ENCODE measurements at places on chromosomes 7 and 10.

DNA sequence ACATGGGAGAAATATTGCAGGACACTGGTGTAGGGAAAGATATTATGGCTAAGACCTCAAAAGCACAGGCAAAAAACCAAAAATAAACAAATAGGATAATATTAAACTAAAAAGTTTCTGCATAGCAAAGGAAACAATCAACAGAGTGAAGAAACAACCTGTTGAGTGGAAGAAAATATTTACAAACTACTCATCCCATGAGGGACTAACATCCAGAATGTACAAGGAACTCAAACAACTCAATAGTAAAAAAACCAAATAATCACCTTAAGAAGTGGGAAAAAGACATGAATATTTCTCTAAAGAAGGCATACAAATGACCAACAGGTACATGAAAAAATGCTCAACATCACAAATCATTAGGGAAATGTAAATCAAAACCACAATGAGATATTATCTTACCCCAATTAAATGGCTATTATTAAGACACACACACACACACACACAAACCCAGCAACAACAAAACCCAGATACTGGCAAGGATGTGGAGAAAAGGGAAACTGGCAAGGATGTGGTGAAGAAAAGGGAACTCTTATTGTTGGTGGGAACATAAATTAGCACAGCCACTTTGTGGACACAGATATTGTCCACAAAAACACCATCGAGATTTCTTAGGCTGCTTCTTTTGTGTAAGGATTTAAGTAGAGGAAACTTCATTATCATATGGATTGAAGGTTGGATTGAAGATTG lies 9.8 kb upstream of the RAB18 start:
- DNase-seq = no peak

DNA sequence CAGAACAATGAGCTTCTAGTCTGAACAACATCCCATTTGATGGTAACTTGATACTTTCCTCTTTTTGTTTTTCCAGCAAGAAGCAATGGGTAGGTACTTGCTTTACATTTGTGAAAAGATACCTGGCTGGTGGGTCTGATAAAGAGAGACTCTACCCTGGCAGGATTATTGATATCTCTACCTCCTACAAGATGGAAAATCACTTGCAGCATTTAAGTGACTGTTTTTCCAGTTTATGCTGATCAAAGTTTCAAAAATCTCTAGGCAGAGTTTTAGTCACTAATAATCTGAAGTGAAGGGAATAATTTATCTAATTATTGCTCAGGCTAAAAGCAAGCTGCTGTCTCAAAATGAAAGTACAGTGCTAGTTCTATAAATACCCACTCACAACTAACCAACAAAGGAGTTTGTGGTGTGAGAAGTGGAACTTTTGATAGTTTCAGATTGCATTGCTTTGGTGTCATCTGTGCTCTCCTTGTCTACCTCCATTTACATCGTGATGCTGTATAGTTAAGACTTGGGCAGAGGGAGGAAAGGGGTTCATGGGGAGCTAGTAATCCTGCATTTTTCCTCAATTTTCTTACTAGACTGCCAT lies 86.0 kb upstream of the ANKRD1 start:
- peak; percentile 38 for DNase-seq

DNA sequence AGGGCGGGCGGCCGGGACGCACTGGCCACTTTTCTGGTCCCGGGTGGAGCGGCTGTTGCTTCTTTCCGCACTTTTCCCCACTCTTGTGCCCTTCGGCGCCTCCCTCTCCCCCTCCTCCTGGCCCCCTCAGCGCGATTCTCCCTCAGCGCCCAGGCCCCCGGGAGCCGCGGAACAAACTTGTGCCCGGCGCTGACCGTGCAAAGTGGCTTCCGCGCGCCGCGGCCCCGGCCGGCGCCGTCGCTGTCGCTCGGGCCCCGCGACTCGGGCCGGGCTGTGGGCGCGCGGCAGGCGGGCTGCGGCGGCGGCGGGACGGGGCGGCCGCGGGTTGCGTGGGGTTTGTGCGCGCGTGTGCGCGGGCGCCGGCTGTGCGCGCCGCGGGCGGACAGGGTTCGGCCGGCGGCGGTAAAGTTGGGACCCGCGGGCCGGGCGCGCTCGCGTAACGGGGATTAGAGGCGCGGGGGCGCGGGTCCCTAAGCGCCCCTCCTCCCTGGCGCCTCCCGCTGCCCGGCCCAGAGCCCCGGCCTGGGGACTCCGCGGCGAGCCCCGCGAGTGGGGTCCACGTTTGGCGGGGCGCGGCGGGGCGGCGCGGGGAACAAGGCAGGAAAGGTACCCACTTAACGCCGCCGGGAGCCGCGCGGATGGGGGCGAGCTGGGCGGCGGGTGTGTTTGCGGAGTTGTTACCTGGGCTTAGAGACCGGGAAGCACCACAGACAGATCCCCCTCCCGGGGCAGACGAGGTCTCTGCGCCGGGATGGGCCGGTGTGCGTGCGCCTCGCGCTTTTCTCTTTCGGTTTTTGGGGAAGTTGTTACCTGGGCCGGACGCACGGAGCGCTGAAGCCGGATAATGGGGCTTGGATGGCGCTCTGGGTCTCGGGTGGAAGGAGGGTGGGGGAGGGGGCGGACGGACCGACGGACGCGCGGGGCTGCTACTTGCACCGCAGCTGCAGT lies 860 bp downstream of the ZEB1 start:
- DNase-seq = peak; percentile 38

- no peak for DNase-seq
Observed at GRCh38 chr7:152336754-152337368, 98.9 kb downstream of the KMT2C start.

DNA sequence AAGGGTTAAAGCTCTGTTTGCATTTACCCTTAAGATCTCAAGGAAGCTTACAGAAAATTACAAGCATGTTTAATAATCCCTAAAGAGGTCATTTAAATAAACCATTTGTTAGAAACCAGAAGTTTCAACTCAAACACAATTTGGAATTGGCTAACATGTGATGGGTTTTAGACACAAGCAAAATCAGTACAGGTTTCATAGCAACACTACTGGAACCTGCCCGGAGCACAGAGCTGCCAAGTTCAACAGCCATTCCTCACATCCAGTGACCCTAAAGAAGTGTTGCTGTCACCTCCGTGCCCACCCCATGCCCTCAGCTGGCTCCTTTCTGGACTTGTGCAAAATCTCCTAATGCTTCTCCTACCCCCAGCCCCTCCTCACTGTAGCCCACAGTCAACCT lies 338.8 kb upstream of the AUTS2 start:
- DNase-seq = no peak

DNA sequence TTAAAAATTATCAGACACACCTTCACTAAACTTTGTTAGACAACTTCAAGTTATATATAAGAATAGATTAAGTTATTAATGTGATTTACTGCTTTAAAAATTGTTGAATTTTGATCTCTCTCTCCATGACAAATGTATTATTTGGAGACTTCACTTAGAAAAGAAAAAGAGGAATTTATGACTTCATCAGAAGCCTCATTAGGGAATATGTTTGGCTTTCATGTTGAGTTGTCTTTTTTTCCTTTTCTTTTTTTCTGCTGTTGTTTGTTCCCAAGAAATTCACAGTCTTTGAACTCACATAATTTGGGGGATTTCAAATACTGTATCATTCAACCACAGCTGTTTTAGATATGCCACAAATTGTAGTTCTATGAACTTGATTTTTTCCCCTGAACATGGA lies 149.5 kb downstream of the PPP1R9A start:
- DNase-seq = no peak

GRCh38 chr10:10054466-10054865 lies 963.2 kb upstream of the CELF2 start:
- DNase-seq = no peak

DNA sequence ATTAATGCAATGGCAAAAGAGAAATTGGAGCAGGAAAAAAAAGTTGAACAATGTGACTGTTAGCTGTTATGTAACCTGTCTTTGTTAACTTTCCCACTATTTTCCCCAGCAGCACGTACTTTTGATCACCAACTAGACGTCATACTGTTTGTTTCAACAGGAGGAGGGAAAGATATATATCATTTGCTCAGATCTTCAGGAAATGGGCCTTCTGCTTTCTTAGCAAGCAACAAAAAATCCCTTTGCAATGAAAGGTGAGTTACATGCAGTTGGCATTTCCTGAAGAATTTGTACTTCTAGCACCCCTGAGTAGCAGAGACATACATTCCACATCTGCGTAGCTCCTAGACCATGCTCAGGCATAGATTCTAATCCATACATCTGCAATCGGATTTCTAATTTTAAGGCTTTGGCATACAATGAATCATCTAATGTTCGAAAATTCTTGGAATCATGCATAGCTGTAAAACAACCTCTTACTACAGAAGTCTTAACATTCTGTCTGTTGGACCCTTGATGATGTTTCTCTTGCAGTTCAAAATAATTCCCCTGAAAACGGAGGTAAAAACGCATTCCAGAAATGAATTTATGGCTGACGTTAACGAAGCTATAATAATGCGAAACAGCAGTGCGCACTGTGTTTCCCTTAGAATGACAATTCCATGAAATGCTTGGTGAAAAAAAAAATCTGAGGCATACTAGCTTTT lies 286.9 kb upstream of the MGMT start:
- DNase-seq = no peak

DNA sequence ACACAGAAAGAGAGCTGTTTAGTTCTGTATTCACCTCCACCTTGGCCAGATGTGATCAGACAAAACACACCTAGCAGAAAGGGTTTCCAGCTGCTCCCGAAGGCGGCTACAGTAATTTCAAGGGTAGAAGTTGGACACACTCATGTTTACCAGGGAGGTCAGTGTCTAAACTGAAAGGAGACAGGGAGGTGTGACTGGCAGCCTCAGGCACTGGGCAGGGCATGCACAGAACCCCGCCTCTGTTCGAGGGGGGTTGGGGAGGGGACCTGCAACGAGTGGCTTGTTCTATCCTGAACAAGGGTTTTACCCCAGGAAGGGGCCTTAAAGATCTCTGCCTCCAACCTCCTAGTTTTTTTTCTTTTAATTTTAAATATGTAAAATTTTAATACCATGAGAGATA lies 49.6 kb downstream of the BPGM start:
- DNase-seq = no peak

DNA sequence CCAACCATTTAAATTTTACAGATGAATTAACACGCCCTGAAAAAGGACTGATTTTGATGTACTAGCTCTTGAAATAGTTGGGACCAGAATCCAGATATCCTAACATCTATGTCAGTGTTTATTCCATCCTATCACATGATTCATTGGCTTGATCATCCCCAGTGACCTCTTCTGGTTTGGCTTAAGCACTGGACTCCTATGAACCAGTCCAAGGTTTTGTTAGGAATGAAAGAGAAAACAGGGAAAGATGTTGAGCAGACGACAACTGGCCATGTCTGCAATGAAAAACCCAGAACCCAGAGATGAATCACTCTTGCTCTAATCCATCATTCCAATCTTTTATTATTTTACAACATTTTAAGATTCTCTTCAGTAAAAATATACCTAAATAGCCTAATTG lies 1080.9 kb downstream of the SORCS1 start:
- DNase-seq = no peak

GRCh38 chr7:24436131-24436920 lies 136.9 kb upstream of the PALS2 start:
- no peak for DNase-seq

GRCh38 chr10:78936412-78937342 lies 132.1 kb upstream of the ZMIZ1 start:
- no peak for DNase-seq

GRCh38 chr10:30553626-30554439 lies 75.7 kb downstream of the LYZL2 start:
- no peak for DNase-seq

DNA sequence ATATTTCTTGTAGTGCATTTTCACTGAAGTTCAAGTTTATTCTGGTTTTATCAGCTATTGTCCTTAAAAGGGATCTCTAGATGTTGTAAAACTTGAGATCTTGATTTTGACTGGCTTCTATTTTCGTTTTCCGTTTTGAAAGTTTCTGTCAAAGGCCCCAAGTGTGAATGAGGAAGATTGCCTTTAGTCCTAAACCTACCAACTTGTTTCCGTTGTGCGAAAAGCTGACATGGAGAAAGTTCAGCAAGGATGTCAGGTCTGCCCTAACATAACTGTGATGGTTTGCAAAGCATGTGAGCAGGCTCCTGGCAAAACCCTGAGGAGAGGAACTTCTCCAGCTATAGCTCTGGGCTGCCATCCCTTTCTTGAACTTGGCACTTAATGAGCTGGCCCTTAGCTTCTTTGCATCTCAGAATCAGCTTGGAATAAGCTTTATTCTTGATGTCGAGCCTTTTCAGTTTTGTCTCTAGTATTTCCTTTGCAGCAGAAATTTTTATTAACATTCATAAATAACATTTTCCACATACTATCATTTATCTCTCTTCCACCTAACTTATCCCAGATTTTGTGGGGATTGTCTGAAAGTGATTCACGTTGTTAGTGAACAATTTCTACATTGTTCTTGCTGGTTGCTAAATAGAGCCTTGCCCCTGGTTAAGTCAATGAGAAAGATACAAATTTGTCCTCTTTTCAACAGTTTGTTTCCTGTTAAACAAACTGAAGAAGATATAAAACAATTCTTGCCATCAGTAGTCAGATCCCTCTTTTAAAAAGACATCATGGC lies 559.4 kb downstream of the SUGCT start:
- no peak for DNase-seq

DNA sequence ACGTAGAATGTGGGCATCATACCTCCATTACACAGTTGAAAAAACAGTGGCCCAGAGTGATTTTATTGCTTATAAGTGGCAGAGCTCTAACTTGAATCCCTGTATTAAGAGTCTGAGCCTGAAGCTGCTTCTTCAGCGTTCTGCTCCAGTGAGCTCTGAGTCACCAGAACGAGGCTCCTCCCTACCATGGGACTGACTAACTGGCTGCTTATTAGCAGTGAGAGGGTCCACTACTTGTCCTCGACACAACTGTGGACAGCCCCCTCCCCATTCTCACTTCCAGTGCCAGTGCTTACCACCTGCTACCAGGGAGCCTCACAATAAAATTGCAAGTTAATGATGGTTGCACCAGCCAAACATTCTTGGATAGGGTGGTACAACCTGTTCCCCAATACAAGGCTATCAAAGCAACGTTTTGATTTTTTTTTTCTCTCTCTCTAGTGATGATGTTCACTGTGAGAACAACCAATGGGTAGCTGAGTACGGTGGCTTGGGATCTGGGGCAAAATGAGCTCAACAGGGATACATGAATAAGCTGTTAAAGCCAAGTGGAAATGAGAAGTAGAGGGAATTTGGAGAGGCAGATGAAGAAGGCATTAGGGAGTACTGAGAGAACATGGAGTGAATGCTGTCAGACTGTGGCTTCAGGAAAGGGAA lies 2.7 kb upstream of the NRG3 start:
- DNase-seq = no peak
